ENCODE measurements at places on chromosomes 2 and 18.

DNA sequence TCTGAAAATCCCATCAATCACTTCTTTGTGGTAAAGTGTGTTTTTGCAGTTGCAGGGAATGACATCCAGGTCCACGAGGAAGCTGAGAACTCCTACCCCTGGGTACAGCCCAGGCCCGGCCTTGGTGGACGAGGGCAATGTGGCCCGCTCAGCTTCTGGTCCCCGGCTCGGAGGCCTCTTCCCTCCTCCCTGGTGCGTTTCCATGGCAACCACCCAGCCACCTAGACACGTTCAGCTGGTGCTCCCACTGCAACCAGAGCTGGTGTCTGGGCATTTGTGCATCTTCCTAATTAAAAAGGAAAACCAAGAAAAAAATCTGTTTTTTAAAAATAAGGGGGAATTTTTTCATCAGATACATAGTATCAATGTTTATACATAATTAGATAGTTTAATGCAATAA, 603.6 kb upstream of the SALL3 start:
- no peak for DNase-seq

GRCh38 chr2:31049264-31049663, 89.0 kb downstream of the GALNT14 start:
- no peak for DNase-seq

- DNase-seq = no peak
Measured at GRCh38 chr18:48740851-48741485, 202.1 kb downstream of the CTIF start.

DNA sequence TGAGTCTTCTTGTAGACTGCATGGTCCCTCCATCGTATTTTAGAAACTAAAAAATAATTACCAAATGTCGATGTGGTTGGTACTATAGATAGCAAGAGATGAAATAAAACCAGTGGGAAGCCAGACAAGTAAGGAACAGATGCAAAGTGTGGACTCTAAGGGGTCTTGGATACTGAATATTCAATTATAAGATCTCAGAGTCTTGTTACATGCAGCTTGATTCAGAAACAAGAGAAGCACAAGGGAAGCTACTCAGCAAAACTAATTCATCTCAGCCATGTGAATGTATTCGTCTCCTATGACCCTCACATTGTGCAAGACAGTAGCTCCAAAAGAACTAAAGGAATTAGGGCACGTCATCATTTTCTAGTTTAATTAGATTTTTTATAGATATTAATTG, 80.9 kb downstream of the CDH20 start:
- DNase-seq = no peak
